Suppressor macrophage treated with lipopolysaccharide for 1 hour (primary cell): ENCODE measurements at places on chromosomes 12 and 14.

DNA sequence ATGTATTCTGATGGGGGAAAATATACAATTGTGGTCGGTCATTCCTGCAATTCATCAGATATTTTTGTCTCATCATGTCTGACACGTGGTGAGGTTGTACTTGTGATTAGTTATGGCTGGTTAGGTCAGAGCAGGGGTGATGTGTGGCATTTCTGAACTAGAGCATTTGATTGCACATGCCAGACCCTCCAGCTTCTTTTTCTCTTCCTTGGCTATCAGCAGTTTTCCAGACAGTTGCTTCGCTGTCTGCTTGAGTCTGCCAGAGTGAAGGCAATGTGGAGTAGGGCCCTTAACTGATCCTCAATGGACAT is 25.9 kb downstream of the TMEM117 start:
- no peak for DNase-seq

GRCh38 chr12:118098911-118099671 is 4.7 kb downstream of the VSIG10 start:
- no peak for DNase-seq

DNA sequence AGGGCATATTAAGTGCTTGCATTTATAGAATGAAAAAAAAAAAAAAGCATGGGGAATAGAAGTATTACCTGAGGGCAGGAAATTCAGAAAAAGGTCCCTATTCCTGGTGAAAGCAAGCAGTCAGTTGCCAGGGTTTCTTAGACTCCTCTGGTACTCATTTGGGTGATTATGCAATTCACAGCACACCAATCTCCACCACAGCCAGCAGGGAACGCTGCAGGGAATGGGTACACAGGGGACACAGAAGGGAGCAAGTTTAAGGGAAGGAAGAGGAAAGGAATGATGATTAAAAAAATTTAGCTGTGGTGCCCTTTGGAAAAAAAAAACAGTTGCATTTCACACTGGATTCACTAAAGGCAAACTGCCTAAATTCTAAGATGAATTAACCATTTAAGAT is 14.2 kb downstream of the BLTP3B start:
- DNase-seq, result peak; percentile 64

DNA sequence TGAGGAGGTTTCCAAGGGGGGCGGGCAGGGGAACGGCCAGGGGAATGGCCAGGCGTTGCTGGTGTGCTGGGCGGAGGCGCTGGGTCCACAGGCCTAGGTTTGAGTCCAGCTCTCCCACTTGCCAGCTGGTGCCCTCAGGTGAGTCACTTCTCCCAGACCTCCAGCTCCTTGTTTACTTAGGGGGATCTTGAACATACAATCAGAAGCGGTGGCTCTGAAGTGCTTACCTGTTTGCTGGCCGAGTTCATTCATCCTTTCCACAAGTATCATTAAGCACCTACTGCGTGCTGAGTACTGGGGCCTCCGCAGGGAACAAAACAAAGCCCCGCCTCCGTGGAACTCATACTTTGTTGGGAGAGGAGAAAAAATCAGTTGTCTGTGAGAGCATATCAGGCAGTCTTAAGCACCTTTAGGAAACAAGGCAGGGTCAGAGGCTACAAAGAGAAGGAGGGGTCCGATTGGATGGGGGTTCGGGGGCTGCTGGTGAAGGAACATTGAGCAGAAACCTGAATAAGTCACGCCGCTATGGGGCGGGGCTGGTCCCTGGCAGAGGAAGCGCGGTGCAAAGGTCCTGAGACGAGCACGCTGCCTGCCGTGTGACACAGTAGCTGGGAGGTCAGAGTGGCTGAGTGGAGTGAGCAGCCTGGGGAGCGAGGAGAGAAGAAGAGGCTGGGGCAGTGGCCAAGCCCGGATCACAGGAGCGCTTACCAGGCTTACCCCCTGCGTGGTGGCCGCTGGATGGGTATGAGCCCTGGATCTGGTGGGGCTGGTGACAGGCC is 15.1 kb downstream of the MVK start:
- no peak for DNase-seq

DNA sequence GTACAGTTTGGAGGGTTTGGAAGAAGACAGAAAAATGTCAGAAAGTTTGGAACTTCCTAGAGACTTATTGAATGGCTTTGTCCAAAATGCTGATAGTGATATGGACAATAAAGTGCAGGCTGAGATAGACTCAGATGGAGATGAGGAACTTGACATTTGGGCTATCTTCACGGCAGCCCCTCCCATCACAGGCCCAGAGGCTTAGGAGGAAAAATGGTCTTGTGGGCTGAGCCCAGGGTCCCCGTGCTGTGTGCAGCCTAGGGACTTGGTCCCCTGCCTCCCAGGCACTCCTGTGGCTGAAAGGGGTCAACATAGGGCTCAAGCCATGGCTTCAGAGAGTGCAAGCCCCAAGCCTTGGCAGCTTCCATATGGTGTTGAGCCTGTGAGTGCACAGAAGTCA is 79.0 kb downstream of the CMAS start:
- DNase-seq, result no peak

DNA sequence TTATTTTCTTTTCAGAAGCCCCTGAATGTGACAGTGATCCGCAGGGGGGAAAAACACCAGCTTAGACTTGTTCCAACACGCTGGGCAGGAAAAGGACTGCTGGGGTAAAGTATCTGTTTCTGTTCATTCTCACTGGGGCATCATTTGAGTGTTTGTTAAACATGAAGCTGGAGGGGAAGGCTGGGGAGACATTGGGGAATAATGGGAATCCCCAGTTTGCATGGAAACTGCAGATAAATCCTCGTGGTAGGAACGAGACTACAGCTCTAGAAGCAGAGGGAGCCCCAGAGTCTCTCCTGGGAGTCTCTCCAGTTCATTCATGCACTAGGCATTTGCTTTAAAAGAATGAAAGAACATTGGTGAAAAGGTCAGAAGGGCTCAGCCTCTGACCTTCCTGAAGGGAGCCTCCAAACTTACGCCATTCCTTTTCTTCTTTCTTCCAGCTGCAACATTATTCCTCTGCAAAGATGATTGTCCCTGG is 2.5 kb upstream of the CFAP251 start:
- DNase-seq, result no peak

DNA sequence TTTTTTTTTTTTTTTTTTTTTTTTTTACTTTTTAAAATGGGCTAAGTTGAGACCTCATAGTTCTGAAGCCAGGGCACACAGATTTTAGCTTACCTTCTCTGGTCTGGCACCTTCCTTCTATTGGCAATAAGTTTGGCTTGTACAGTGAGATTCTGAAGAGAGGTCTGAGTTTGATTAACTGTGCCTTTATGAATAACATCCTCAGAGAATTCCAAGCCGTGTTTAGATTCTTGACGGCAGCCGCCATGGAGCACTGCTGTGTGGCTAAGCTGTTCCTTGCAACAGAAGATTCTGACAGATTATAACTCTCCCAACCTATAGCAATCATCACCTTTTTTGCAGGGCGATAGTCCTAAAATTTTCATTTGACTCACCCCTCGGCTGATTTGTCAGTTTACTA is 354.9 kb upstream of the FAR2 start:
- DNase-seq, result no peak

- DNase-seq, result no peak
Observed at GRCh38 chr12:97194546-97194945, 268.1 kb upstream of the RMST start.

DNA sequence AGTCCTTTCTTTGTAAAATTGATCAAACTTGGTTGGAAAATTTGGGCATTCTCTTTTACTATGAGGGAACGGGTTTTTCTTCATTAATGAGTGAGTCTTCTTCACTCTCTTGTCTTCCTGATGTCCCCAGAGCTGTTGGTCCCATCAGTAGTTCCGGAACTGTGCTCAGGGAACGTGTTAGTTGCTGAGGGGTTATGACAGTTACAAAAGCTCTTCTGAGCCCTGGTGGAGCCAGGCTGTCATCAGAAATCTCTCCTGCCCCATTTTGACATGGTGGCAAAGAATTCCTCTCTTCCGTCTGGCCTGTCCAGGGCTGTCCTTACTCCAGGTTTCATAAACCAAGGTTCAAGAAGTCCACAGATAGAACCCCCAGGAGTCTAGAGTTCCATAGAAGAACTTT is 208.5 kb downstream of the SLC41A2 start:
- DNase-seq, result no peak

GRCh38 chr14:86203843-86204242 is 673.9 kb downstream of the FLRT2 start:
- no peak for DNase-seq

GRCh38 chr12:20280515-20280914 is 87.8 kb upstream of the PDE3A start:
- DNase-seq, result peak; percentile 47

- no peak for DNase-seq
Observed at GRCh38 chr12:68591734-68592418, 18.8 kb upstream of the RAP1B start.

GRCh38 chr12:10634427-10634826 is 21.0 kb upstream of the MAGOHB start:
- DNase-seq, result no peak

- peak; percentile 29 for DNase-seq
Observed at GRCh38 chr14:65001723-65002122, 15.0 kb downstream of the FNTB start.

DNA sequence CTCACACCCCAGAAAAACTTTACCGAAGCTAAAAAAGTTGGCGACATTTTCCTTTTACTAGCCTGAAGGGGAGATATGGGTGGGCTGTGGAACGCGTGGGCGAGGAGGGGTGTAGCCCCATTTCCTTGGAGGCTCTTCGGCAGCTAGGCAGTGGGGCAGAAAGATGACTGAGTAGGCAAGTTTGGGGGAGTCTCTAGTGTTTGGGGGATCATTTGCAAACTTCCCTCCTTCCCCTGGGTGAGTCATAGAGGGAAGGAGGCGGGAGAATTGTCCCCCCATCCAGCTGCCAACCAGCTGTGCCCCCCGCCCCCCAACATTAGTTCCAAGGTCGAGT is 2.3 kb downstream of the GLI1 start:
- DNase-seq, result peak; percentile 26

GRCh38 chr12:66210840-66211239 is 21.8 kb downstream of the IRAK3 start:
- DNase-seq, result peak; percentile 77

DNA sequence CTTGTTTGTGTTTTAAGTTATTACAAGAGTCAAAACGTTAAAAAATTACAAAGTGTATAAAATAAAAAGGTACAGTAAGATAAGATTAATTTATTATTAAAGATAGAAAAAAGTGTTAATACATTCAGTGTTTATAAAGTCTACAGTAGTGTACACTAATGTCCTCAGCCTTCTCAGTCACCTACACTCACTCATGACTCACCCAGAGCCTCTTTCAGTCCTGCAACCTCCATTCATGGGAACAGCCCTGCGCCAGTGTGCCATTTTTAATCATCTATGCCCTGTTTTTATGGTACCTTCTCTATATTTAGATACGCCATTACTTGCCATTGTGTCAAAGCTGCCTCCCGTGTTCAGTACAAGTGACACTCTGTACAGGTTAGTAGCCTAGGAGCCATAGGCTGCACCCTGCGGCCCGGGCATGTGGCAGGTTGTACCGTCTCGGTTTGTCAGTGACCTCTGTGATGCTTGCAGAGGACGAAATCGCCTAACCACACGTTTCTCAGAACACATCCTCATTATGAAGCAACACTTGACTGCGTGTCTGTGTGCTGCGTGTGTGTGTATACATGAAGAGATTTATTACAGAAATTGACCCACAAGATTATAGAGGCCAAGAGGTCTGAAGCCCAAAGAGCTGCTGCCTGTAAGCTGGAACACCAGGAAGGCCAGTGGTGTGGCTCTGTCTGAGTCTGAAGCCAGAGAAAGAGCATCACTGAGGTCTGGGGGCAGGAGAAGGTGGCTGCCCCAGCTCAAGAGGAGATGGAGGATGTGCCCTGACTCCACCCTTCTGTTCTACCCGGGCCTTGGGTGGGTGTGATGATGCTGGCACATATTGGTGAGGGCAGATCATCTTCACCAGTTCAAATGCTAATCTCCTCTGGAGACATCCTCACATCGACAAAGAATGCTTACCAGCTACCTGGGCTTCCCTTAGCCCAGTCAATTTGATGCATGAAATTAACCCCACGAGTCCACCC is 116.6 kb upstream of the C14orf180 start:
- DNase-seq, result no peak

DNA sequence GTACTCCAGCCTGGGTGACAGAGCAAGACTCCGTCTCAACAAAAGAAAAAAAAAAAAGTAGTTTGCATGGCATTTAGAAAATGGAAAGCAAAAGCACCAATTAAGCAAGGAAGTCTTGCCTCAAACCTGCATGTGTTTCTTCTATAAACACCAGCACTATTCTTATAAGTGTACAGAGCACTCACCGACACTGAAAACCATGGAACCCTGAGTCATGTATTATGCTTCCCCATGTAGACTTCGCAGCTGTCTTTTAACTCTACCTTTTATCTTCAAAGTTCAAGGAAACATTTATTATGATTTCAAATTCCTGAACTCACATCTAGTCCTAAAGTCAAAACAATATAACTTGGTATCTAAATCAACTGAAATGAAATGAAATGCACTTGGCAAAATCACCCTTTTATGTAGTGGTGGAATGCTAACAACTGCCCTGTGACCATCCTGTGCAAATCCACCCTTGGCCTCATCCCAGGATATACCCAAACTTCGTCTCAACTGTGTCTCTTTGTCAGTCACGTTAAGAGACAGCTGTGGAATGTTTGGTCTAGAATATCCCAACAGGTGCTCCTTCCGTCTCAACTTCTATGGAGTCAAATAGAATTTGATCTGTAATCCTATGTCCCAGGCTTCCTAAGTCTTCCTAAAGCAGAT is 4.8 kb downstream of the BCAT1 start:
- DNase-seq, result no peak

DNA sequence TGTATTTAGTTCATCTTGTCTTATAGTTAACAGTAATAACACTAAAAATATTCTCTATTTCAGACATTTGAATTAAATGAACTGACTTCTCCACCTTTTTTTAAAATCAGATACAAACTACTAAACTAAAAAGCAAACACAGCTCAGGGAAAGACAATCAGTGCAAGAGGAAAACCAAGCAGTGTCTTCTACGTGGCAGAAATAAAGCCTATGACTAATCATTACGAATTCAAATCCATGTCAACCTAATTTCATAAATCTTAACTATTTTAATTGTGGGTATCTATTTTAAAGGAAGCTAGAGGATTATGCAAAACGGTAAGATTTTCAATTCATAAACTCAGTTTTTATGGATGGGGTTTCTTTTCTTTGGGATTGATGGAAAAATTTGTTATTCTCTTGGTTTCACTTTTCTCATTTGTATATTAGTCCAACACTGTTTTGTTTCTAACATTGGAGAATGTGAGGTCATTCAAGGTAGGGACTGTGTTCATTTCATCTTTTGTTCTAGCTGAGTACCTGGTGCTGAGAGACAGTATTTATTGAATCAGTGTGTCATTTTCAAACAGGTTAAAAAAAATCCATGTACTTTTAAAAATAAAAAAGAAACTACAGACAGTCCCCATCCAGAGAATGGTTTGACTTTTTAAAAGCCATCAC is 12.8 kb upstream of the PALS1 start:
- no peak for DNase-seq

DNA sequence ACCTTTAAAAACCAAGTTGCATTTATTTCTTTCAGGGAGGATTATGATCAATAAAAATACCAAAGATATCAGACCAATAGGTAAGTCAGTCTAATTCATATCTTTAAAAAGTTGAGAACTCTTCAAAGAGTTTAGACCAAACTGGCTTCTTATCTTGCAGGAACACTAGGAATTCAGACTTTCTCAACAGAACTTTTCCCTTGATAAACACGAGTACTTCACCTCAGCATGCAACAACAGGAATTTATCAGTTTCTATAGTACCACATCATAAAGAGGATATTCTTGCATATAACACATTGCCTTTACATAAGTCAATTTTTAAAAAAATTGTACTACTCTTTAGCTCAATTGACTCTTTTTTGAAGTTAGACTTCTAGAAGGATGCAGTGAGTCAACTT is 68.2 kb downstream of the DNAI7 start:
- no peak for DNase-seq

- no peak for DNase-seq
Observed at GRCh38 chr12:130522244-130522834, 184.7 kb downstream of the PIWIL1 start.
